CD4-positive, alpha-beta T cell treated with Interleukin-2 at 100 ng/mL for 4 hours (primary cell): ENCODE measurements at places on chromosomes 16 and 17.
A peak's percentile ranks its signal among the peaks of the same experiment; 100 is the strongest.

GRCh38 chr16:63719926-63720325 lies 1401.9 kb downstream of the CDH11 start:
- DNase-seq, result no peak

DNA sequence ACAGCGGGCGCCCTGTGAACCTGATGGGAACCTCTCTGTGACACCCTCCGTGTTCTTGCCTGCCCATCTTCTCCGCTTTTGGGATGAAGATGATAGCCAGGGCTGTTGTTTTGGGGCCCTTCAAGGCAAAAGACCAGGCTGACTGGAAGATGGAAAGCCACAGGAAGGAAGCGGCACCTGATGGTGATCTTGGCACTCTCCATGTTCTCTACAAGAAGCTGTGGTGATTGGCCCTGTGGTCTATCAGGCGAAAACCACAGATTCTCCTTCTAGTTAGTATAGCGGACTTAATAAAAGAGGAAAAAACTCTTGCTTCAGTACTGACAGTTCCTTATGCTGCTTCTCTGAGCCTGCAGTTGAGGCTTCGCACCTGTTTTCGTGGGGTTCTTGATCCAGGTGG lies 10.5 kb downstream of the CDK5RAP3 start:
- DNase-seq, result no peak

GRCh38 chr17:3535253-3535995 lies 22.2 kb downstream of the TRPV3 start:
- peak; percentile 35 for DNase-seq

DNA sequence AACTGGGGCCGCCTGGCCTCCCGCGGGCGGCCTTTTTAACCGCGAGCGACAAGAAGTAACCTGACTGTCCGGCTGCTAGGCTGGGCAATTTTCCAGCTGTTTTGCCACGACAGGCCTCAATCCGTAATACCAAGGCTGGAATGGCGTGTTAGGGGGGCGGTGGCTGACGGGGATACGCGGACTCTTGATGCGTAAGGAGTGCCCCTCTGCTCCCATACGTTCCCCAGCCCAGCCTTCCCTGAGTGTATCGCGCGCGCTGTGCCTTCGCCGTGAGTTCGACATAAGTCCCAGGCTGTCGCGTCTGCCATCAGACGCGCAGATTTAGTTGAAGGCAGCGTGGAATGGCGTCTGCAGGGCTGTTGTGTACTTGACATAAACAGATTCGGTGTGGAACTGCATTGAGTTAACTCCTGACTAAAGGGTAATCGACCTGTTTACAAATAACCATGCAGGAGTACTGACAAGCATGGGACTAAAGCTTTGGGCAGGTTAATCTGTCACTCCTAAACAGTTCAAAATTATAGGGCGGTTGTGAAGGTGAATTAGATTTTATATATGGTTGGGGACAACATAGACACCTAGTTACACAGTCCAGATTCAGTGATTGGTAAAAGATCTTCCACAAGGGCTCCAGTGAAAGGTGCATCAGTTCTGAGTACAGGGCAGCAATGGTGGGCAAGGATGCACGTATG lies 16.6 kb upstream of the ERN1 start:
- DNase-seq, result peak; percentile 38

- no peak for DNase-seq
These were observed 45.6 kb downstream of the TMC6 start for GRCh38 chr17:78082988-78083387.

GRCh38 chr16:30524575-30525568 lies 1.5 kb downstream of the ZNF768 start:
- no peak for DNase-seq

- no peak for DNase-seq
These were observed 1.0 kb upstream of the HLF start for GRCh38 chr17:55263569-55264277.

- DNase-seq, result no peak
These were observed 131.3 kb downstream of the NLK start for GRCh38 chr17:28173801-28174200.

DNA sequence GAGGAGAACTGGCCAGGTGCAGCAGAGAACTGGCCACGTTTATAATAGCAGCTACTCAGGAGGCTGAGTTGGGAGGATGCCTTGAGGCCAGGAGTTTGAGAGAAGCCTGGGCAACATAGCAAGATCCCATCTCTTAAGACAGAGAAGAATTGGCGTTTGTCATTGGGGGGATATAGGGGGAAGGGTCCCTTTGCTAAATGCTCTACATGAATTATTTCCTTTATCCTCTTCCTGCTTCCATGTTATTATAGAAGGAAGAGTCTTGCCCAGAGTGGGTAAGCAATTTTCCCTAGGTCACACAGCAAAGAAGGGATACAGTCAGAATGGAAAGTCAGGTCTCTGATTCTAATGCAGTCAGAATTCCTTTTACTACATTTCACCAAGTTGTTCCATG lies 68.0 kb downstream of the MYH11 start:
- no peak for DNase-seq

DNA sequence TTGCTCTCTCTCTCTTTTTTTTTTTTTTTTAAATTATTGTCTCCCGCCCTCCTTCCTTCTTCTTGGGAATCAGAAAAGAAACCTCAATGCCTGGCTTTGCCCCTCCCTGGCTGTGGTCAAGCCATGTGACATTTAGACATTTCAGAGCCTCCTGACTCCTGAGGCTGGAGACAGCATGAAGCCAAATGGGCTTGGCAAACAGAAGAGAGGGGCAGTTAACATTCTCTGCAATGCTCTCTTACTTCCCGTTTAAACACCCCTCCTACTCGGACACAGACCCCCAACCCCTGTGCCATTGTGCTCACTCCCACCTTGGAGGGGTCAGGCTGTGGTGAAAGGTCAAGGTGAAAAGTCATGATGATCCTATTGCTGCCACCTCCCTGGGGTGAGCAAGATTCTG lies 14.7 kb upstream of the MEOX1 start:
- no peak for DNase-seq

DNA sequence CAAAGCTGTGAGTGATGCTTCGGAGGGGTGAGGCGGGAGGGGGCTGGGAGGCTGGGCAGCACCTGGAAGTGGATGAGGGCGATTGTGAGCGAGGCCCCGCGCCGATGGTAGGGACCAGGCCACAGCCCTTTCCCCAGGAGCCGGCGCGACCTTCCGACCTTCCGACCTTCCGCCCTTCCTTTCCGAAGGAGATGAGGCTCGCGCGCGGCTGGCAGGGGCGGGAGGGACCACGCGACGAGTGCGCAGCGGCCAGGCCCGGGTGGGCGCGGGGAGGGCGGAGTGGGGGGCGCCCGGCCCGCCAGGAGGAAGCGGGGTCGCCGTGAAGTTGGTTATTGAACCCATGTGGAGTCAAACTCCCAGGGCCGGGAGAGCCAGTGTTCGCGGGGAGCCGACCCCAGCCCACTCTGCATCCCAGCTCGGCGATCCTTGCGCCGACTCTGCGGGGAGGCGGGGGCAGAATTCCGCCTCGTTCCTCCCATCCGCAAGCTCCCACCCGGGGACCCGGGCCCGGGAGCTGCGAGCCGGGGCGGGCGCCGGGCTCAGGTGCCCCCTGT lies 56.6 kb downstream of the RAP1GAP2 start:
- no peak for DNase-seq

DNA sequence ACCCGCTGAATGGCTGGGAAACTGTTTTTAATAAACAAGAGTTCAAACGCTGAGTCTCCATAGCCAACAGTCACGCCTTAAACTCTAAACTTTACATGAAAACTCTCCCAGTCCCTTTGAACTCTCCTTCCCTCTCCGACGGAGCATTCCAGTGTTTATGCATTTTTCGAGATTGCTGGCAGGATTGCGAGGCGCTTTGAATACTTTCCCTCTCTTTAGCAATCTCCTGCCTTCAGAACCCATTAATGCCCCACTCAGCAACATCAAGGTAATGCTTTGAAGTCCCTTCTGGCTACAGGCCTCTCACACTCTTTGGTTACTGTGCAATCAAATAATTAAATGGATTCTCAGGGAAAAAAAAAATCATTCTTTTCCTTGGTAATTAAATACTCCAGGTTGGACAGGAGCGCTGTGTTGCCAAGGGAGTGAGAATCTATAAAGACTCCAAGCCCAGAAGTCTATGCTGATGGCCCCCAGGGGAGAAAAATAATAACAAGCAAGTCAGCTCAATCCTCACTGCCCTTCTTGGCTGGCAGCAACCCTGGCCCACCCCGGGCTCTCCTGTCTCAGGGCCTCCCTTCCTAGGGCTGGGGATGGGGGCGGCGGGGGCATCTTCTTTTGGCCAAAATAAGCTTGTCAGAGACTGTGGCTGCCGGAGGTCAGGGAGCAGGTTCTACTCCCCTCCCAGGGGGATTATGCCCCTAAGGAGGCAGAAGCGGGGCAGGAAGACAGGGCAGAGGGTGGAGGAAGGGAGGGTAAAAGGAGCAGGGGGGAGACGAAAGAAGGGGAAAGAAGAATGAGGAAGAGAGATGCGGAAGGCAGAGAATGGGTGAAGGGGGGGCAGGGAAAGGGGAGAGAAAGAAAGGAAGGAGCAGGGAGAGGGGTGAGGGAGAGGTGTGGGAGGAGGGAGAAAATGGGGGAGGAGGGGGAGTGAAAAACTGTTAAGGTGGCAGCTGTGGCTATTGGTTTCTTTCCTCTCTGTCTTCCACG lies 45.2 kb downstream of the AXIN2 start:
- DNase-seq, result no peak

DNA sequence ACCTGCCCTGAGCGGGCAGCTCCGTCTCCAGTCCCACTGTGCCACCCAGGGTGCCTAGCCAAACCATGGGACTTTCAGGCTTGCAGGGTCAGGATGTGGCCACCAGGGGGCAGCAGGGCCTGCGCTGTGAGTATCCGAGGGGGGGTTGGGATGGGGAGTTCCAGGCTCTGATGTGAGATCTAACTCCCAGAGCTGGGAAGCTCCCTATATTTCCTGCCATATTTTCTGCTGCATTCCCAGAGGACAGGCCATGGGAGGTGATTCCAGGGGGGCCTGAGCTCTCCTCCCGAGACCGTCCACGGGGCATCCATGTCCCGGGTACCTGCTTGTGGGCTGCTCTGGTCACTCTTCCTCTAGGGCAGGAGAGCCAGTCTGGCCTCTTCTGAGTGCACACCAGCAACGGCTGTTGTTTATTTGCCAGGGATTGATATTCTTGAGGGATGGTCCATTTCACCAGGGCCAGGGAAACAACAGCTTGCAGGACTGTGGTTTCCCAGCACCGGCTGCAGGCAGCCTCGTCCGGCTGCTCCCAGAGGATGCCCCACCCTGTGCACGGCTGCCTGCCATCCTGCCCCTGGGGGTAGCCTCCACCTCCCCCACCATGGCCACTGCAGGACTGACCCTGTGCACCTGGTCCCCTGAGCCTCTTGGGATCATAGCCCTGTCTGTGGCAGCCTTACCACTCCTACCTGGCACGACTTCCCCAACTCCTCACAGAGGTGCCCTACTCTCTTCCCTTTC lies 1.2 kb downstream of the GPR142 start:
- DNase-seq, result peak; percentile 77

GRCh38 chr16:49739381-49739780 lies 116.5 kb downstream of the ZNF423 start:
- DNase-seq, result no peak

DNA sequence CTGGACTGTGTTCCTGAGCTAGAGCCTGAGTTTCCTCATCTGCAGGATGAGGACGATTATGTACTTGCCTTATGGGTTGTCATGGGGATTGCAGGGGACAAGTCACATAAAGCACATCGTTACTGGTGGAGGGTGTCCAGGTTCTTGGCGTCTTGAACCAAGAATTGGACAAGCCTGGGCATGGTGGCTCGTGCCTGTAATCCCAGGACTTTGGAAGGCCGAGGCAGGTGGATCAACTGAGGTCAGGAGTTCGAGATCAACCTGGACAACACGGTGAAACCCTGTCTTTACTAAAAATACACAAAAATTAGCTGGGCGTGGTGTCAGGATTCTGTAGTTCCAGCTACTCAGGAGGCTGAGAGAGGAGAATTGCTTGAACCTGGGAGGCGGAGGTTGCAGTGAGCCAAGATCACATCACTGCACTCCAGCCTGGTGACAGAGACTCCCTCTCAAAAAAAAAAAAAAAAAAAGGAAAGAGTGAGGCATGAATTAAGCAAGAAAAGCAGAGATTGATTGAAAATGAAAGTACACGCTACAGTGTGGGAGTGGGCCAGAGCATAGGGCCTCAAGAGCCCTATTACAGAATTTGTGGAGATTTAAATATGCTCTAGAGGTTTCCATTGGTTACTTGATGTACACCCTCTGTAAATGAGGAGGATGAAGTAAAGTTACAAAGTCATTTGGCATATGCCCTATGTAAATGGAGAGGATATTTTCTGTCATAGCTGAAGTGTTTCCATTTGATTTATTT lies 30.7 kb downstream of the ADGRG5 start:
- no peak for DNase-seq

DNA sequence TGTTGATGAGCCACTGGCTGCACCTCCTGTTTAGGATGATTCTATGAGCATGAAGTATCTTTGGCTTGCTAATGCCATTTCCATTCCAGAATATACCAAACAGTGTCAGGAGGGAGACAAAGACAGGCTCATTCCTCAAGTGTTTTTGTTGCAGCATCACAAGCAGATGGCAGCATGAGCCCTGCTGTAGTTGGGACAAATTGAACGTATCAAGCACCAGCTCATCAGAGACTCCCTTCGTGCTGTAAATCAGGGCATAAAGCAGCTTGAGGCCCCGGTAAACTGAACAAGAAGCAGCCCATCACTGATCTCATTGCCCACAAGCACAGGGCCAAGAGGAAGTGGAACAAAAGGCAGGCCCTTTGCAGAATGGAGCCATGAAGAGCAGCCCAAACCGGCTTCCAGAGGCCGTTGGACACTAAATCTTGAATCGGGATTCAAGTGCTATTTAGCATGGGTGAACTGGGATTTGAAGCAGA lies 45.9 kb upstream of the HS3ST3A1 start:
- no peak for DNase-seq

DNA sequence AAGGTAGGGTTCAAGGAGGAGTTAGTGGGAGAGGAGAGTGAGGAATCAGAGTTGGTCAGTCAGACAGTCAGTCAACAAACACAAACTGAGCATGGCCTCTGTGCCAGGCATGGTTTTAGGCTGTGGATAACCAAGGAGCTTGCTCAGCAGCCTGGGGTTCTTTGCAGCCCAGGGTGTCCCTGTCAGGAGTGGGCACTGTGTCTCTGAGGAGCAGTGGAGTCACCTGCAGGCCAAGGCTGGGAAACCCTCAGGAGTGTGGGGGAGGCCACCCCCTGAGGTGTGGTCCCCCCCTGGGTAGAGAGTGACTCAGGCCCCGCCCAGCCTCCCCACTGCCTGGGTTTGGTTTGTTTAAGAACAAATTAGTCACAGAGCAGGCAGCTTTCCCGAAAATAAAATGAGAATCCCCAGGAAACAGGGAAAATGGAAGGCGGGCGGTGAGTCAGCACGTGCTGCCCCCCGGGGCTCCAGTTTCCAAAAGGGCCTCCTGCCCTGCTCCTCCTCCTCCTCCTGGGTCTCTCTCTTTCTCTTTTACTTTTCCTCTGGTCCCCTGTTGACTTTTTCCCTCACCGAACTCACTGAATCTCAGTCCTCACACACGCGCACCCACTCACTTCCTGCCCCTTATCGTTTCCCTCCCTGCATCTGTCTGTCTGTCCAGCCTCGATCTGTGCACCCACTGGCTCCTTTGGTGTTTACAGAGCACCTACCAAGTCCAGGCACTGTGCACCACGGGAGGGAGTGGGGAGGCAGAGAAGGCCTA lies 44.3 kb downstream of the SOCS3 start:
- DNase-seq, result peak; percentile 46

GRCh38 chr17:40190197-40191021 lies 13.1 kb downstream of the RAPGEFL1 start:
- DNase-seq, result no peak

GRCh38 chr16:69171325-69172084 lies 15.5 kb upstream of the SNTB2 start:
- DNase-seq, result no peak

GRCh38 chr16:11439790-11440656 lies 94.8 kb downstream of the RMI2 start:
- DNase-seq, result no peak

- DNase-seq, result no peak
These were observed 204.2 kb downstream of the NTN1 start for GRCh38 chr17:9225305-9226101.

GRCh38 chr17:10041916-10042588 lies 137.0 kb upstream of the RCVRN start:
- no peak for DNase-seq
